Hematopoietic multipotent progenitor cell (in vitro differentiated cells): ENCODE measurements at places on chromosomes 2 and 18.

DNA sequence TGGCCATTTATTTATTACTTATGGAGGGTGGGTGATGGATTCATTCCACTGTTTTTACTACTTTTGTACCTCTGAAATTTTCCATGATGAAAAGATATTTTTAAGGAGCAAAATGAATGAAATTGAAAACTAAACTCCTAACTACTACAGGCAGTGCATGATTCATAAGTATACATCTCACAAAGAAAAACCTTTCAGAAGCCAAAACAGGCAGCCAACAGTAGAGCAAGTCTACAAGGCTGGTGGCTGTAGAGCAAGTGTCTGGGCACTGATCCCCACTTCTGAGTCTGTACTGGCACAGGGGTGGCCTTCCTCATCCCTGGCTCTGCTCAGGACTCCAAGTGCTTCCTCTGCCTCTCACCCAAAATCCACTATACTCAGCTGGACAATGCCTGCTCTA, 8.2 kb upstream of the RMP24 start:
- DNase-seq: no peak

DNA sequence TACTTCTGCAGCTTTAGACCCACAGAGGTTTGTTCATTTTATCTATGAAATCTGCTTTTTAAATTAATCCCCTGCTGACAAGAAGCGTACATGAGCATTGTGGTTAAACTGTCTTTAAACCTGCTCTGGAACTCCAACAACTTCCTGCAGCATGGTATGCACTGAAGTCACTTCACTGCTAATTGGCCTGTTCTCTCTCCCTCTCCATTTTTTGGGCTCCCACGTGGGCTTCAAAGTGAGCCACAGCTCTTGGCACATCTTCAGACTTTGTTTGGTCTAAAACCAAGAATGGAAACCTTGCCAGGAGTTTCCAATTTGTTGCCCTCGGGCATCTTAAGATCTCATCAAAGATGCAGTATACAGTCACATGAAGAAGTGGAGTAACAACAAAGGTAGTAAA, 311.4 kb downstream of the LRRTM1 start:
- DNase-seq: peak; percentile 17

GRCh38 chr2:211035548-211036185, 479.3 kb downstream of the CPS1 start:
- DNase-seq: peak; percentile 11

DNA sequence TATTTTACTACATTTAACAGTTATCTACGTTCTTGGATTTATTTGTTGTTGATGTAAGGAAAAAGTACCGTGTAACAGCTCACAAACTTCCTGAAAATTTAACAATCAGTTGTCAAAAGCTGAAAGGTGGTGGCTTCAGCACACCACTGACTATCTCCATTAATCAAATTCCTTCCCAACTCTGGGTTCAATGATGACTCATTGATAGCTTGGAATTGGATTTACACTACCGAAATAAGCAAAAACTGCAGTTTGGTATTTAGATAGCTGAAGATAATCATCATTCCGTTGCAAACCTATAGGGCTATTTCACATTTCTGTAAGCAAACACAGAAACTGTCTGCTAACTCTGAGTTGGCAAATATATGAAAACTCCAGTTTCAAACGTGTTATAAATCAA, 322.3 kb upstream of the TFPI start:
- no peak for DNase-seq

GRCh38 chr2:24359129-24360049, 947 bp downstream of the ITSN2 start:
- peak; percentile 22 for DNase-seq

- no peak for DNase-seq
These were observed 491.2 kb downstream of the SUCLG1 start for GRCh38 chr2:83967854-83968253.
